Stimulated activated CD8-positive, alpha-beta memory T cell treated with anti-CD3 and anti-CD28 coated beads, Interleukin-4, amount 100 ng/mL, for 4 hours (primary cell): ENCODE measurements at places on chromosomes 12 and 14.

GRCh38 chr14:100844082-100844408 lies 18.1 kb downstream of the MEG3 start:
- DNase-seq: no peak

DNA sequence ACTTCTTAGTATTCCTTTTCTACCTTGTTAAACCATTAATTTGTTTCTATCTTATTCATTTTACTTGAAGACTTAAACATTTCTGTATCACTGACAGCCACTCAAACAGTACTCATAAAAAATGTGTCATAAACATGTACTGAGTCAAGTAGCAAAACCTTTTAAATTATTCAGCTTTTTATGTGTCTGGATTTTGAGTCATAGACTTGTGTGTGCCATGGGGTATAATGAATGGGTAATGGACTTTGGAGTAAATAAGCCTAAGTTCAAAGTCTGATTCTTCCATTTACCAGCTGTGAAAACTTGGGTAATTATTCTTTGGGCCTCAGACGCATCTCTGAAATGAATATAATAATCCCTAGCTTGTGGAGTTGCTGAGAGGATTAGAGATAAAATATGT lies 199.0 kb downstream of the RAD51B start:
- no peak for DNase-seq

DNA sequence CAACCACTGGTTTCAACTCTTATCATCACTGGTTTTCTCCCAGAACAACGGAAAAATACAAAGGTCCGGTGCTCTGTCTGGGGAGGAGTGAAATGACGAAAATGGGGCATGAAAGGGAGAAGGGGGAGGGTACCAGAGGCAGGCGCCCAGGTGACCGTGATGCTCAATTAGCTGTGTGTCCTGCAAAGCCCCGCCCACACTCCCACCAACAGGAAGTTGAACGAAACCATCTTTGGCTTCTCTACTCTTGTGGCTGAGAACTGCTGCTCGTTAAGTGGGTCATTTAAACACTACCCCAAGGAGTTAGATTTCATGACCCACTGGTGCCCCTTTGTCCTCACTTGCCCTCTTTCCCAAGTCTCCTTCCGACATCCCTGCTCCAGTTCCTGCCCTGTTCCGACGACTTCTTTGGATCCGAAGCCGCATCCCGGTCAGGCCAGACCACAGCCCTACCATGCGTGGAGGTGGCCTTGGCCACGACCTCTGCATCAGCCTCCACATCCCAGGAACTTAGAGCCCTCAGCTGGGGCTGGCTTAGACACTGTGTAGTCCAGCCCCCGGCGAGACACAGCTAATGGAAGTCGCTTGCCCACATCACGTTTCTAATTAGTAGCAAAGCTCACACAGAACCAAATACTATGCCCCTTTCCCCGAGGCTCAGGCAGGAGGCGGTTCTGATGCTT lies 11.4 kb upstream of the LRTM2 start:
- no peak for DNase-seq

DNA sequence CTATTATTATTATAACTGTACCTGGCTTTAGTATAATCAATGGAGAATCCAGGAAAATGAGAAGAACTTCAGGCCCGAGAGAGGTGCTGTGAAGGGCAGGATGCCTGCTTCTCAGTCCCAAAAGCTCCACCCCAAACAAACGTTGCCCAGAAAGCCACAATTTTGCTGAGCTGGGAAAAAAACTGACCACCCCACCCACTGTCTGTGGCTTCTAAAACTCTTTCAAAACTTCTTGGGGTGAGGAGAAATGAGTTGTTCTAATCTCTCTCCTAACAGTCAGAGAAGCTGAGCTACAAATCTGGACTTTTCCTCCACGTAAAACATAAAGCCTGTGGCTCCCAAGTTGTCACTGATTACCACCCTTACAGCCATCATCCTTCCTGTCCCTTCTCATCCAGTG lies 13.4 kb downstream of the VDR start:
- DNase-seq: no peak

DNA sequence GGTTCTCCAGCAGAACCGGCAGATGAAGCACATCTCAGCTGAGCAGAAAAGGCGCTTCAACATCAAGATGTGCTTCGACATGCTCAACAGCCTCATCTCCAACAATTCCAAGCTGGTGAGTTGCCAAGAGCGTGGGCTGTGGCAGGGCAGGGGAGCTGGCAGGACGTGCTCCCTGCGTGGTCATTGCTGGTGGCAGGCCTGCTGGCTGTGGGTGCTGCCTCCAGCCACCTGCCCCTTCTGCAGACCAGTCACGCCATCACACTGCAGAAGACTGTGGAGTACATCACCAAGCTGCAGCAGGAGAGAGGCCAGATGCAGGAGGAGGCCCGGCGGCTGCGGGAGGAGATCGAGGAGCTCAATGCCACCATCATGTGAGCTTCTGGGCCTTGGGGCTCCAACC lies 35.8 kb downstream of the IL31 start:
- DNase-seq: no peak

- no peak for DNase-seq
These were observed 184.4 kb downstream of the ITPR2 start for GRCh38 chr12:26648584-26648983.

DNA sequence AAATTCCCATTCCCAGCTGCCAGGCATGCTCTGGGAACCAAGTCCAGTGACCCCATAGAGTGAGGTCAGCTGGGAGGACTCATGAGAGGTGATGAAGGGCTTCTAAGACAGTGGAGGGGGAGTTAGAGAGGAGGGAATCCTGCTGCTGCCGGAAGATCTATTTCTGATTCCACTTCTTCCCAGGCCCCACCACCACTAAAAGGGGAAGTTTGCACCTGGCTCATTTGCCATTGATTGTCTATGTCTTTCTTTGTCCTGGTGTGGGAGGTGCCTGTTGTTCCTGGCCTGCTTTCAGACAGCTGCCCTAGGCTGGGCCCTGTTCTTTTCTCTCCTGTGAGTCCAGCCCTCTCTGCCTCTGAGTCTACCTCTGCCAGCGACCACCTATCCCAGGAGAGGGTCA lies 3.0 kb upstream of the KRT6A start:
- DNase-seq: no peak

DNA sequence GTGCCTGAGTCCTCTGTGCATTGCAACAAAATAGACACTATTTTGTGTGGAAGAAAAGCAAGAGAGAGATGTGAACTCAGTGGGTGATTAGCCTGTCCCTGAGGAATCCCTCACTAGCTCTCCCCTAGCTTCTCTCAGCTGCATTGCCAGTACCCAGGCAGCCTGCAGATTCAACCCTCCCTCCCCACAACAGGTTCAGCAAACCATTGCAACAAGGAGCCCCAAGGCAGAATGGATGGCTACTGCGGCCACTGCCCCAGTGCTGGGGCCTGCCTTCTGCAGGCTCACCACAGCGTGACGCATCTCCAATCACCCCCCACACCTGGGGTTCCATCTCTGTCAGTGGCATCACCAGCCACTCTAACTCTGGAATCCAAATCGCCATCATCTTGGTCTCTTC lies 2.3 kb downstream of the CRACR2A start:
- no peak for DNase-seq

DNA sequence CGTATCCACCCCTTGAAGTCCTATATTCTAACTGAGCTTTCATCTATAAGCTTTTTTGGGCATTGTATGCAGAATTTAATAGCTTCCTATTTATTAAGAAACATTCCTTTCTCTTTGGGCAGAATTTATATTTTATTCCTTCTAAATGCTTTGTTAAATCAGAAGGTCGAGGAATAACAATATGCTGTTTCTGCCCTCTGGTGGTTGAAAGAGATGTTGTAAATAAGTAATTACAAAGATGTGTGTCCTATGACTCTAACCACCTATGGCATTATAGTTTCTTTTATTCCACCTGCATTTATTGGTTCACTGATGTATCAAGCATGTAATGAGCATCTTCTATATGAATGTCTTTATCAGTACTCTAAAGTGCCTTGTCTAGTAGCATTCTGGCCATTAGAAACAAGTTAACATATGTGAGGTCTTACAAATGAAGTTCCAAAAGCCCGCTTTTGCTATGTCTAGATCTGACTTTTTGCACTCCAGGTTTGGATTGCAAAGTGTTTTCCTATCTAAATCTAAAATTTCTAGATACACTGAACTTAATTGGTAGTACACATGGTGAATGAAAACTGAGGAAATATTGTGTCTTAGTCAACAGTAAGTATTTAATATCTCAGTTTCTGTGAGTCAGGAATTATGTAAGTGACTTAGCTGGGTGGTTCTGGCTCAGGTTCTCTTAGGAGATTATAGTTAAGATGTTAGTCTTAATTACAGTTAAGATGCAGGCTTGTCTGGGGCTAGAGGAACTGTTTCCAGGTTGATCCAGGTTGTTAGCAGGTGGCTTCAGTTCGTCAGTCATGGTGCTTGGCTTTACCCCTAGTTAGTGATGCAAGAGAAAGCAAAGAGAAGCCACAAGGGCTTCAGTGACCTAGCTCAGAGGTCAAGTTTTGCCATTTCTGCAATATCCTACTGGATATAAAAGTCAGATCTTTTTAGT lies 57.5 kb downstream of the PLEKHA5 start:
- no peak for DNase-seq

DNA sequence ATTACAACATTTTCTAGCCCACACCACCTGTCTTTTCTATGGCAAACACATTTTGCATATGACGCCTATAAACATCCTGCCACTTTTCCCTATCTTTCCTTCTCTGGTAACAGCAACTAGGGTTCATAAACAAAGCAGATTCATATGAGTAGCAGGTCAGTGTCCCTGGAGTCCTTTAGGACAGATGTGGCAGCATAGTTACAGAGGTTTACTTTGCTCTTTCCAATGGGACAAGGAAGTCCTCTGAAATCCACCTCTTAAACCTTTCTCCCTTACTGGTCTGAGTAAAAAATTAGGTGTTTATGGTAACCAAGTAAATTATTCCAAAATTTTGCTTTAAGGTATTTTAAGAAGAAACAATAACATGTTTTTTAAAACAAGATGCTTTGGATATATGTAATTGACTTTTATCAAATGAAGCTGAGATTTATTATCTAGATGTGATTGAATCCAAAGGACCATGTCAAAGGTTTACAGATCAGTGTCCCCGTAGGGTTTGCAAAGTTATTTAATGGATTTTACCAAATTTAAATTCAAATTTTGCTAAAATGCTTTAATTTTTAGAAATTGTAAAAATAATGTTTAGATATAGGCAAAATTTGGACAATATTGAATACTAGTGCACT lies 79.2 kb upstream of the PAWR start:
- DNase-seq: no peak

DNA sequence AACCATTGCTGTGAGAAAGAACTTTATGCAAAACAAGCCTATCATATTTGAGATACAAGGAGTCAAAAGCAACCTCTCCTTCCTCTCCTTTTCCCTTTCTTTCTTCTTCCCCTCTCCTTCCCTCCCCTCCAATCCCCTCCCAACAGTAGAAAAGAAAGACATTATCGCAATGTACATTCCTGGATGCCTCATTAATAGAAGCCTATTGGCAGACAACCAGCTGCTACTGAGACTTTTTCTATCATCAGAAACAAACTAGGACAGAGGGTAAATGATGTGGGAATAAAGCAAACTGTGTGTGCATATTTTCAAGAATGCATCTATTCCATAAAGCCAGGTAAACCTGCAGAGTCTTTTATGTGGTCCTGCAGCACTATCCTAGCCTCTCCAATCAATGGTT lies 237.2 kb downstream of the ITPR2 start:
- no peak for DNase-seq

- no peak for DNase-seq
These were observed 502.1 kb upstream of the FLRT2 start for GRCh38 chr14:85027681-85028370.

- no peak for DNase-seq
These were observed 147.9 kb upstream of the E2F7 start for GRCh38 chr12:77213319-77213718.

GRCh38 chr14:89921346-89921745 lies 33.2 kb downstream of the EFCAB11 start:
- DNase-seq: no peak

- no peak for DNase-seq
These were observed 70.2 kb upstream of the BCL11B start for GRCh38 chr14:99342204-99342603.

DNA sequence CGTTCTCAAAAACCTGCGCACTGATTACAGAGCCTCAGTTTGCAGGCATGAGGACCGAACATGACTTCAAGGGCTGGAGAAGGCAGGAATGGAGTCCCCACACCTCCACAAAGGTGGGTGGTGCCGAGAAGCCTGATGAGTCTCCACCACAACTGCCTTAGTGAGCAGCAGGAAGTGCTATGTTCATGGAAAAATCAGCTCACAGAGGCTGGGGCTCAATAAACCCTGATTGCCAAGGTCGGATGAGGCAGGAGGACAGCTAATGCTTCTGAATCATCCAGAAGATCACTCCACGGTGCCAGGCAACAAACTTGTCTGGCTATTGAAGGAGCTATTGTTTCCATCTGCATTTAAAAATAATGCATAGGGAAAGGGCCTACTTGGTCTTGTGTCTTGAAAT lies 31.1 kb downstream of the APPL2 start:
- no peak for DNase-seq

- DNase-seq: no peak
These were observed 143.4 kb downstream of the CHST11 start for GRCh38 chr12:104600036-104600712.

GRCh38 chr12:118571730-118572129 lies 195.4 kb downstream of the SUDS3 start:
- no peak for DNase-seq

- DNase-seq: no peak
These were observed 32.4 kb upstream of the TMX1 start for GRCh38 chr14:51207621-51208020.

DNA sequence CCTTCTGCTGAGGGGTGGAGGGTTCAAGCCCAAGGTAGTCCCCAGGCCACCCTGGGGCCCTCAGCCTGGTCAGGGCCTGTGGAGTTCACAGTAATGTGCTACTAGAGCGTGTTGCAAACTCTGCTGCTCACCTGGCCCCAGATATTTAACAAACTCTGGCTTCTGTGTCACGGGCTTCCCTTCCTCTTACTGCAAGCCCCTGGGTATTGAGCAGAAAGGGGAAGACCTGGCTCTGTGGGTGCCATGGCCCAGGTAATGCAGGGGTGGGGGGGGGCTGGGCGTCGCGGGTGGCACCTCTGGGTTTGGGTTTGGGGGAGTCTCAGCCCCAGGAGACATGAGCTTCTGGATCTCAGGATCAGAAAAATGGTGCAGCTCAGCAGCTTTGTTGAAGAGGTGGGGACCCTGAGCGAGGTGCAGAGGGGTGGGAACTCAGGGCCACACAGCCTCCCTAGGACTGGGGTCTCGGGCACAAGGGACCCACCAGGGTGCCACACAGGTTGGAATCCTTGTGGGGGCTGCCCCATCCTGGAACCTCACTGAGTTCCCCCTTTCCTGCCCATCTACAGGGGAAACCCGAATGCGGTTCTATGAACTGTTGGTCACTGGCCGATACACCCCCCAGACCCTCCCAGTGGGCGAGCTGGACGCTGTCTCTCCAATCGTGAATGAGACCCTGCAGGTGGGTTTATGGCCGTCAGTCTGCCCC lies 4.0 kb downstream of the SETD1B start:
- DNase-seq: no peak

DNA sequence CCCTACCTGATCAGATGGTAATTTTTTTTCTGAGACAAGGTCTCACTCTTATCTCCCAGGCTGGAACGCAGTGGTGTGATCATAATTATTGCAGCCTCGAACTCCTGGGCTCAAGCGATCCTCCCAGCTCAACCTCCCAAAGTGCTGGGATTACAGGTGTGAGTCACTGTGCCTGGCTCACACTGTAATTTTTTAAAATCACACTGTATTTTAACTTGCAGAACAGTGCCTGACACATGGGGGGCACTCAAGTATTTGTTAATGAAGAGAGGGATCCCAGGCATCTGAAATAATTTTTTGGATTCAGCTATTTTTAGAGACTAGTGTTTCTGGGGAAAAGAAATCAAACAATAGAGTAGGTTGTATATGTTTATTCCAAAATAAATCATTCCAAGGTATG lies 21.7 kb downstream of the LIMA1 start:
- no peak for DNase-seq

- no peak for DNase-seq
These were observed 2.7 kb downstream of the KITLG start for GRCh38 chr12:88577537-88577936.
